RWPE1 (cell line): ENCODE measurements at places on chromosomes 3 and 15.
A peak's percentile ranks its signal among the peaks of the same experiment; 100 is the strongest.

DNA sequence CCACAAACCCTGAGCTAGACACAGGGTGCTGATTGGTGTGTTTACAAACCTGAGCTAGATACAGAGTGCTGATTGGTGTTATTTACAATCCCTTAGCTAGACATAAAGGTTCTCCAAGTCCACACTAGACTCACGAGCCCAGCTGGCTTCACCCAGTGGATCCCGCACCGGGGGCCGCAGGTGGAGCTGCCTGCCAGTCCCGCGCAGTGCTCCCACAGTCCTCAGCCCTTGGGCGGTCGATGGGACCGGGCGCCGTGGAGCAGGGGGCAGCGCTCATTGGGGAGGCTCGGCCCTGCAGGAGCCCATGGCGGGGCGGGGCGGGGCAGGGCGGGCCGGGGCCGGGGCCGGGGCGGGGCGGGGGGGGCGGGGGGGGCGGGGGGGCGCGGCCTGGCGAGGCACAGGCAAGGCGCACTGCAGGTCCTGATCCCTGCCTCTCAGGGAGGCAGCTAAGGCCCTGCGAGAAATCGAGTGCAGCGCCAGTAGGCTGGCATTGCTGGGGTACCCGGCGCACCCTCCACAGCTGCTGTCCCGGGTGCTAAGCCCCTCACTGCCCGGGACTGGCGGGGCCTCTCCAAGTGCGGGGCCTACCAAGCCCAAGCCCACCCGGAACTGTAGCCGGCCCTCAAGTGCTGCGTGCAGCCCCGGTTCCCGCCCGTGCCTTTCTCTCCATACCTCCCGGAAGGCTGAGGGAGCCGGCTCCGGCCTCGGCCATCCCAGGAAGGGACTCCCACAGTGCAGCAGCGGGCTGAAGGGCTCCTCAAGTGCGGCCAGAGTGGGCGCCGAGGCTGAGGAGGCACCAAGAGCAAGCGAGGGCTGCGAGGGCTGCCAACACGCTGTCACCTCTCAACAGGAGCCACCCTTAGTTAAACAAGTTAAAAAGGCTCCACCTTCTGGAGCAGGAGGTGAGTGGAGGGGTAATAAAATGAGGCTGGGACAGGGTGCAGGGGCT lies 9.8 kb upstream of the TMEM40 start:
- no peak for DNase-seq

- no peak for DNase-seq
Measured at GRCh38 chr3:80754969-80755368, 987.2 kb upstream of the ROBO1 start.

DNA sequence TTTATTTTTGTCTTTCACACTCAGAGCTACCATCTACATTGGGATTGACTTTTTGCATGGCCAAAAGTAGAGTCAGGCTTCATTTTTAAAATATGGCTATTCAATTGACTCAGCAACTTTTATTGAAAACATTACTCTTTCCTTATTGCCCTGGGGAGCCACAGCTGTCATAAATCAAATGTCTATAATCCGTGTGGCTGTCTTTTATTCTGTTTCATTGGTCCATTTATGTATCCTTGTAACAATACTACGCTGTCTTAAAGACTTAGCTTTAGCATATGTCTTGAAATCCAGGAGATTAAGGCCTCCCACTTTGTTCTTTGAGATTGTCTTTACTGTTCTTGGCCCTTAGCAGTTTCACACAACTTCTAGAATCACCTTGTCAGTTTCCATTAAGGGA lies 55.2 kb downstream of the CEMIP start:
- DNase-seq = no peak

- DNase-seq = peak; percentile 88
Measured at GRCh38 chr3:58052373-58053273, 44.4 kb downstream of the FLNB start.

DNA sequence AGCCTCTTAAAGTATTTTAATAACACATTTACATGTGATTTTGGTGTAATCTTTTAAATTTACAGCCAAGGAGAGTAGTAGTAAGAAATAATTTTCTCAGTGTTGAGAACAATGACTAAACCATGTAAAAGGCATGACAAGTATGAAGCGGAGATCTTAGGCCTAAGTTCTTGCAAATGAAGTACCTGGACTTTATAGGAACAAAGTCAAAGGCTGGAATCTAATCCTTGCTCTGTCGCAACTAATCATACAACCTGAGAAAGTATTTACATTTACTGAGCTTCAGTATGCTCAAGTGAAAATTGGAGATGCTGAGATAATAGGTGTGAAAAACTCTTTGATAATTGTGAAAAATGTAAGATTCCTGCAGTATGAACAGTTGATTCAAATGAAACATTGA lies 86.4 kb upstream of the VGLL3 start:
- no peak for DNase-seq

DNA sequence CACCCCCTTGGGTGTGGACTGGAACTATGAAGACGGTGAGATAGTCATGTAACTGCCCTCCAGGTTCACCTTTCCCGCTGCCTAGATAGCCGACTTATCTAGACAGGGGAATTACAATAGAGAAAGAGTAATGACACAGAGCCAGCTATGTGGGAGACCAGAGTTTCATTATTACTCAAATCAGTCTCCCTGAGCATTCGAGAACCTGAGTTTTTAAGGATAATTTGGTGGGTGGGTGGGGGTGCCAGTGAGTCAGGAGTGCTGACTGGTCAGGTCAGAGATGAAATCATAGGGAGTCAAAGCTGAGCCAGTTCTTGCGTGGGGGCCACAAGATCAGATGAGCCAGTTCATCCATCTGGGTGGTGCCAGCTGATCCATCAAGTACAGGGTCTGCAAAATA lies 19.7 kb upstream of the DNAJC19 start:
- no peak for DNase-seq

DNA sequence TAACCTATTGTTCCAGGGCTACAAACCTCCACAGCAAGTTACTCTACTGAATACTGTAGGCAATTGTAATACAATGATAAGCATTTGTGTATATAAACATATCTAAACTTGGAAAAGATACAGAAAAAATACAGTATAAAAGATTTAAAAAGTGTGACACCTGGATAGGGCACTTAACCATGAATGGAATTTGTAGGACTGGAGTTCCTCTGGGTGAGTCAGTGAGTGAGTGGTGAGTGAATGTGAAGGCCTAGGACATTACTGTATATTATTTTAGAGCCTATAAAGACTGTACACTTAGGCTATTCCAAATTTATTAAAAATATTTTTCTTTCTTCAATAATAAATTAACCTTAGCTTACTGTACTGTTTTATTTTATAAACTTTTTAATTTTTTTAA lies 38.4 kb upstream of the SLC25A36 start:
- no peak for DNase-seq

- no peak for DNase-seq
Measured at GRCh38 chr3:73401059-73401458, 223.7 kb downstream of the PDZRN3 start.

DNA sequence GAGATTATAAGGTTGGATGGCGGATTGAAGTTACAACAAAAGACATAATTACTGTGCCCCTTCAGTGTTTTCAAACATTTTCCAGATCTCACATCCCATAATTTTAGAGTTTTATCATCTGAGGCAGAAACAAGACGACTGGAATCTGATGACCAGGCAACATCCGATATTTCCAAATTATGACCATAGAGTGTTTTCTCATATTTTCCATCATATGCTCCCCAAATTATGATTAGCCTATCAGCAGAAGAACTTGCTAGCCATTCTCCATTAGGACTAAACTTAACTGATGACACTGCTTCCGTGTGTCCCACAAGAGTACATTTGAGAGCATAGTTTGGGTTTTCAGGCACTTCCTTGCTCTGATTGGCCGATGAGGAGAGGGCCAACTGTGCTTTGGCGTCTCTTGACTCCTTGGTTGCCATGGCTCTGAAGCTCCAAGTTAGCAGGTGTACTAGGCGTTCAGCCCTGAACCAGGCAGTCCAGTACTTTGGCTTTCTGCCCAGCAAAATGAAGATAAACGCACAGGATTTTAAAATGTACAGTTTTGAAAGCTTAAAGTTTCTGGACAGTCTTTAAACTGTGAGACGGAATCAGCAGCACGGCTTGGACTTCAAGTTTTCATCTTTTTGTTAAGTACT lies 638 bp downstream of the WDR5B start:
- peak; percentile 64 for DNase-seq

DNA sequence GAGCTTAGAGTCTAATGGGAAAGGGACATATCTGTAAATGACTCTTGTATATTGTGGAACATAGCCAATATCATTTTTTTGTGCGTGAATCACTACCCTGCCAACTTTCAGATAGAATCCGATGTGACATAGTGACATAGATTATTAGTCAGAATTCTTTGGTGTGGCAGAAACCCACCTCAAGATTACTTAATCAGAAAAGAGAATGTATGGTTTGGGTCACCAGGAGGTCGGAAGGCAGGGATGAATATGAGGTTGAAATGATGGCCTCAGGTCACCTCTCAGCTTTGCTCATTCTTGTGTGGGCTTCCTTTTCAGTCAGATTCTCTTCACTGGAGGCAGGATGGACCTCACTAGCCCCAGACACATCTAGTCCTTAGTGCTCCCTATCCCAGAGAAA lies 41.4 kb downstream of the SNAPC5 start:
- no peak for DNase-seq

DNA sequence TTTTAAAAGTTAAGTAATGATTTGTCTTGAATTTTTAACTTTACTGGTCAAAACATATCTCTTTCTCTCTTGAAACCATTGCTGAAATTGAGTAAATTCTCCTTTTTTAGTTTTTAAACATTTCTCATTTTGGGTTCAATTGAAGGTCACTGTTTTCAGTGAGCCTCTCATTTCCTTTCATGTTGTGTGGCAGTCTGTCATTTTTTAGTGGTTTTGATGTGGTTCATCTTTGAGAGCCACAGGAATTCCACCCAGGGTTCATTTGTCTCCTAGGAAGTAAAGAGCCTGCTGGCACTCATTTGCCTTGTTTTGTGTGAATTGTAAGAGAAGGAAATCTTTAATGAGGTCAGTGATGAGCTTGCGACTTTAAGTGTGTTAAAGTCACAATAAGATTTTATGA lies 10.4 kb downstream of the CLDN11 start:
- no peak for DNase-seq

DNA sequence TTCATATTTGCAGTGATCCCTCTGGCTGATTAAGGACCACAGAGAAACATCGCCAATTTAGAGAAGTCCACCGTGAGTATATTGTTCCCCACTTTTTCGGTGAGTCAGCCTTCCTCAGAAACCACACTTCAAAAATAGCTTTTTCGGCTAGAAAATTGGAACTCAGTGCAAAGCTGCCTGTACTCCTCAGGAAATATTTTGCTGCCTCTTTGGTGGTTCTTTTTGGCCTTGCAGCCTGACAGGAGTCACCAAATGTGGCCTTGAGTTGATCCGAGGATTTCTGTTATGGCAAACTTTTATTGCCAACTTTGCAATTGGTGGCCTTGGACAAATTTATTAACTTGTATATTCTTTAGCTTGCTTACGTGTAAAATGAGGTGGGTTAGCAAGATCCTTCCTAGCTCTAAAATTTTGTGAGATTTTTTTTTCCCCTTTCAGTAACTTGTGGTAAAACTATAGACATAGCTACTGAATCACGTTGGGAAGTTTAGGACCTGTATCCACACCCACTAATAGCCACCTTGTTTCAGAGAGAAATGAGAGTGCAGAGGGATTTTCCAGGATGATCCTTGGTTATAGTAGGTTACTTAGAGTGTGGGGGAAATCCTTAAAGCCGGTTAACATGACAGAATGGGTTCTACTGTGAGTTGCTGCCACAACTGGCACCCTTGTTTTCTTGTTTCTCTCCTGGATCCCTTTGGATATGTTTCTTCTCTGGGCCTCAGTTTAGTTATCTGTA lies 9.9 kb downstream of the ARL6IP5 start:
- DNase-seq = no peak

DNA sequence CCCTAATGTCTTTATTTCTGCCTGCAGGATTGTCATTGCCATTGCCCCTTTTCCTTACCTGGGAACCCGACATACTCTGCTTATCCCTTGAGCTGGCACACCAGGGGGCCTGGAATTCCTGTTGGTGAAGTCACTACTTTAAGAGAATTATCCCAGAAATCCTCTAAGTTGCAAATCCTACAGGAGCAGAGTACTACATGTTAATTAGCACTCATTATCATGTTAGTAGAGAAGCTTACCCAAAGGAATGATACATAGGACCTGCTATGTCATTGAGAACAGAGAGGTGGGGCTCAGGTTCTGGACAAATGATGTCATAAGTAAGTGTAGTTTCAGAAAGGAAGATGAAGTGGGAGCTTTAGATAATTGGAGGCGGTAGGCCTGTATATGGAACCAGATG lies 27.4 kb downstream of the SCG5 start:
- no peak for DNase-seq

- DNase-seq = no peak
Measured at GRCh38 chr3:128367761-128368160, 98.9 kb downstream of the DNAJB8 start.

DNA sequence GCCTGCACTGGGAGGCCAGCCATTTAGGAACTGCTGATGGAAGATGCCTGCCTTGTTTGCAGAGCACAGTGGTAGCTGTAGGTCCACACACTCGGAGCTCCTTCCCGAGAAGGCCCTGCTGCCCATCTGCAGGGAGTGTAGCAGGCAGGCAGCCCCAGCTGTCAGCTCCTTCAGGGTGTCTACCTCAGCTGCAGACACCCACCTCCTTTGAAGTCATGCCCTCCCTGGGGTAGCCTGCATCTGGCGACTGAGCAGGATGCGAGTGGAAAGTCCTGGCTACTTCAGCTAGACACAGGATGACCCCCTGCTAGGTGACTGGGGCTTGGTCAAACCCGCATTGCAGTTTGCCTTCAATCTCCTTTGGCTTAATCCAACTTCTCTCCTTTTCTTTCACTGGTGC lies 93.2 kb upstream of the TLE3 start:
- DNase-seq = no peak

GRCh38 chr3:175374705-175375104 lies 515.6 kb downstream of the NAALADL2 start:
- no peak for DNase-seq

DNA sequence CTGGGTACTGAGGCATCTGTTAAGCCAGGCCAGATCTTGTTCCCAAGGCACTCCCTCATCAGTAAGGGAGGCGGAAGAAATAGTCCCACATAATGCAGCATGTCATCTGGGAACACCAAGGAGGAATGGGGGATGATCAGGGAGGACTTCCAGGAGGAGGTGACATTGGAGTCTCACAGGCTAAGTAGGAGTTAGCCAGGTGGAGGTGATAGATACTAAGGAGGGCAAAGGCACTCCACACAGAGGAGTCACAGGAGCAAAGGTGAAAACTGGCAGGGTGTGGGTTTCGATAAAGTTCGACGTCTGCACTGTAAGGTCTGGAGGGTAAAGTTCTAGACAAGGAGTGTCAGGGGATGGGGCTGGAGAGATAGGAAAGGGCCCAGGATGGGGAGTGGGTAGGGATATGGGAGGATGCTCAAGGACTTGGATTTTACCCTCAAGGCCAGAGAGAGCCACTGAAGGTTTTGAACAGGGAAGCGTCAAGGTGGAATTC lies 6.3 kb downstream of the SLC28A1 start:
- DNase-seq = no peak

DNA sequence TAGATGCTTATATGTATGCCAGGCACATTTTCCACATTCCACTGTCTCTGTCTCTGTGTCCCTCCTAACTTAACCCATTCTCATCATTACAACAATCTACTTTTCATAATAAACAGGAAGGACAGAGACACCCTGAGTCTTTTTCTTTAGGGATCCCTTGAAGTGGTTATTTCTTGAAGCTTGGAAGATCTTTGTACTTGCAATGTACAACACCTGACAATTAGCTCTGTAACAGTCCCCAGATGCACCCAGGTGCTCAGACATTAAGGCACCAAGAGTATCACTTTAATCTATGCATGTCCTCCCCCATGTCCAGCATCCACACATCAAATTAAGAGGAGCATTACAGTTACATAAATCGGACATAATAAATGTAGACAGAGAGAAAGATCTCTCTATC lies 309.6 kb upstream of the KCNH8 start:
- DNase-seq = no peak
